Temporal lobe (tissue), 4 donors: ENCODE measurements at places on chromosomes 7 and 10. TPM values are rescaled to one million over a fixed set of nuclear protein-coding genes. Genes with fewer than 3 reads are reported as not detected.

The GNAT3 gene
- total RNA-seq: not detected

The NUTM2A gene
- total RNA-seq: 2.7 TPM

The SEPTIN7 gene
- 210 TPM for total RNA-seq

The TRUB1 gene
- 37.6 TPM for total RNA-seq
